ENCODE measurements at places on chromosomes 5 and 9.

DNA sequence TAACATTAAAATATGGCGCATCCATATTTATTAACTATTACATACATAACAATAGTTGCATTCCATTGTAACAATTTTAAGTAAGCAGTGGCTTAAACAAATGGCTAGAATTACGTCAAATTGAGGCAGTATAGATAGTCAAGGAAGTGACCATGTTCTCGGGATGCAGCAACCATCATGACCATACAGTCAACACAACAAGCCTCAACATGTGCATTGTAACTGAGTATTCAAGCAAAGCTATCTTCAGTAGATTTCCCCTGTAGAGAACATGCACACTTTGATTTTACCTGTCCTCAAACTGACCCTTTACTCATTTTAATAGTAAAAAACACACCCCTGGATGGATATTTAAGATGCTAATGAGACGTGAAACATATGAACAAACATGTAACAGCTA is 356.4 kb downstream of the HINT1 start:
- DNase-seq, result no peak

DNA sequence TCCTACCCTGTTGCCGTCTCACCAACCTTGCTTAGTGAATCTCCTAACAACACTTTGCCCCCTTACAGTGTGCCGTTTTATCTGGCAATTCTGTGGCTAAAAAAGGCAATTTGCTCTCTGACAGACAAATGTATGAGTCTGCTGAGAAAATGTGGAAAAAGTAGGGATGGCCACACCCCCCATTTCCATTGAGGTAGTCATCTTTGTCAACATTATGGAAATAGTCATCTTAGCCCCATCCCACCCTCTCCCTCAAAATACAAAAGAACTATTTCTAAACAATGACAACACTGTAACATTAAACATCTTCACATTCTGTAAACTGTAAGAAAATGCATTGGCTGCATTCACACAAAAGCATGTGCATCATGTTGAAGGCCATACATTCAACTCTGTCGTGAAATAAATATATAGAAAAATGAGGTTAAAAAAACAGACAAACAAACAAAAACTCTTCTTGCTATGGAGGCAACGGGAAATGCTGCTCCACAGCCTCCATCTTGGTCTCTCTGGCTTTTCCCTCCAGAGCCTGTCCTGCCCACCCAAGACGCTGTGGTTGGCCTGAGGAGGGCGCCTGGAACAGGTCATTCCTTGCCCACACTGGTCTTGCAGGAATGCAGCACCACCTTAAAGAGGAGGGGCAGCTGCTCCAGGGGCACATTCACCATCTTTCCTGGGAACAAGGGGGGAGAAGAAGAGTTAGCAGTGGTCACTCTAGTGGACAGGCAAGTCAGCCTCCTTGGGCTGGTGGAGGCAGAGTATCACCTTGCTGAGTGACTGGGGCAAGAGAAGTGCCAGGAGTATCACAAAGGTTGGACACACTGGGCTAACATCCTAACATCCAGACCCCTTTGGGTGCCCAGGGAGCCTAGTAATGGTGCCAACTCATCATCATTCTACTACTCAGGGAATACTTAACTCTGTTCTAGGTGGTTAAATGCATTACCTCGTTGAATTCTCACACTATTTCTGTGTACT is 15.2 kb upstream of the NR5A1 start:
- no peak for DNase-seq

GRCh38 chr9:5375790-5376477 is 36.3 kb upstream of the RLN1 start:
- no peak for DNase-seq

DNA sequence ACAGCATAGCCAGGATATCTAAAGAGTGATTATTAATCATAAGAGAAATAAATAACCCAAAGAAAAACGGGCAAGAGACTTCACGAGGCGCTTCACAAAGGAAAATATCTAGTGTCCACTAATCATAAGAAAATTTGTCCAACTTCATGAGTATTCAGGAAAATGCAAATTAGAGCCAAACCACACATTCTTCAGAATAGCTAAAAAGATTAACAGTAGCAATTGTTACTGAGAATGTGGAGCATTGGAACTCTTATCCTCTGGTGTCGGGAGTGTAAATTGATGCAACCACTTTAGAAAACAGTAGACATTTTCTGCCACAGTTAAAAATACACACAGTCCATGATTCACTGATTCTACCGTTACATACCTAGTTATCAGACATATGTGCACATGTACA is 145.7 kb downstream of the CWC27 start:
- no peak for DNase-seq

DNA sequence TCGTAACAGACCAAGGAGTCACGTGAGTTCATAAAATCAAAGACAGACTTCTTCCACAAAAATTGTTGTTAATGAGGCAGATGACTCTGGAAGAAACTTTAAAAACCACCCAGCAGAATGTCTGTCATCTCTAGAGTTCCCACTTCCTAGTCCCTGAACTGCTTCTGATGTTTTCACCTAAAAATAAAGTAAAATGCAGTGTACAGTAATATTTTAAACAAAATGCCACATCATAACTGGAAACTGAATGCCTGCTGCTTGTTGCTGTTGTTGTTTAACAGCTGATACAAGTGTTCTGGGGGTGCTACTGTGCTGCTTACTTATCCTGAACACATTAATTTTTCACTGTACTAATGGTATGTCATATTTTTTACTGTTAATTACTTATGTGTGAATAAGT is 577.2 kb downstream of the MTRR start:
- DNase-seq, result no peak

GRCh38 chr9:10204276-10204675 is 408.5 kb downstream of the PTPRD start:
- no peak for DNase-seq

GRCh38 chr5:169651526-169651925 is 14.5 kb downstream of the DOCK2 start:
- no peak for DNase-seq

DNA sequence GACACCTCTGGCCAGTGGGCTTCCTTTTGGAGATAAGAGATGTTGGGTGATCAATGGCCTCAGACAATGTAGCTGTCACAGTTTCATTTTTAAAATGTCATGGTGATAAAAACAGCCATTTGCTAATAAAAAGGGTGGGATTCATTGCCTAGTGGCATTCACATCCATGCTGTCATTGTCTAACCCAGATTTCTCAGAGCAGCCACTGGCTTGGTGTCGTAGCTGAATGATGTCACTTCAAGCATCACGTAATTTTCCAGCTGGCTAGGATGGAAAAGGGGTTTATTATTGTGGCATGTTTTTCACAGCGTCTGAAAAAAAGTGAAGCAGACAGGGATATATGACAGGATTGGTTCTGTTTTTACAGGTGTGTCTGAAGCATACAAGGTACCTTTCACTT is 184.7 kb downstream of the AOPEP start:
- DNase-seq, result no peak

- DNase-seq, result no peak
Observed at GRCh38 chr9:20286154-20286700, 336.1 kb downstream of the MLLT3 start.

DNA sequence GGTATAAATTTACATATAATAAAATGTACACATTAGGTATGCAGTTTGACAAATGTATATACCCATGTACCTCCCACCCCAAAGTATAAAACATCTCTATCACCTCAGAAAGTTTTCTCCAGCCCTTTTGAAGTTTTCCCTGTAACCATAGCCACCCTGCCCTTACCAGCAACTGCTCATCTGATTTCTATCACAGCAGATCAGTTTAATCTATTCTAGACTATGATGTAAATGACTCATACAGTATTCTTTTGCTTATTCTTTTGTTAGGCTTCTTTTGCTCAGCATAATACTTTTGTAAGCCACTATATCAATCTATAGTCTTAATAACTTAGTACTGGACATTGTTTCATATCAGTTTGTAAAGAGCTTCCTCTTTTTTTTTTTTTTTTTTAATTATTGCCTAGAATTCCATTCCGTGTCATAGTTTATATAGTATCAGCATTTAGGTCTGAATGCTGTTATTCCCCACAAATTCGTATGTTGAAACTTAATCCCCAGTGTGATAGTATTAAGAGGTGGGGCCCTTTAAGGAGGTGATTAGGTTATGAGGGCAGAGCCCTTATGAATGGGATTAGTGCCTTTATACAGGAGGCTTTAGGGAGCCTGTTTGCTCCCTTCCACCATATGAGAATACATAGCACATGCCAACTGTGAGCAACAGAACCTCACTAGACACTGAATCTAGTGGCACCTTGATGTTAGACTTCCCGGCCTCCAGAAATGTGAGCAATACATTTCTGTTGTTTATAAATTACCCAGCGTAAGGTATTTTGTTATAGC is 20.3 kb downstream of the MELK start:
- DNase-seq, result no peak

DNA sequence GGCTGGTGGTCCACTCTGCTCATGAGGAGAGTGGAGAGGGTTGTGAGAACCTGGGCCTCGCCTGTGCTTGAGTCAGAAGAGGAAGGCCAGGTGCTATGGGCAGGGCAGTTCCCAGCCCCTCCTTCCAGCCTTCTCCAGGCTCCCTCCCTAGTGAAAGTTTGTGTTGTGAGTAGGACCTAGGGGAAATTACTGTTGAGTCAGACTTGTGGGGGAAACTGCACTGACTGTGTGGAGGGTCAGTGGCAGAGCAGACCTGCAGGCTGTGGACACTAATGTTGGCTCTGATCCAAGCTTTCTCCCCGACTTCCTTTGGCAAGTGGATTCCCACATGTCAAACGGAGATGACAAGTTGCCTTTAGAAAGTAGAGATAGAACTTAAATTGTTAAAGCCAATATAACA is 102.6 kb downstream of the ARHGAP26 start:
- DNase-seq, result no peak

DNA sequence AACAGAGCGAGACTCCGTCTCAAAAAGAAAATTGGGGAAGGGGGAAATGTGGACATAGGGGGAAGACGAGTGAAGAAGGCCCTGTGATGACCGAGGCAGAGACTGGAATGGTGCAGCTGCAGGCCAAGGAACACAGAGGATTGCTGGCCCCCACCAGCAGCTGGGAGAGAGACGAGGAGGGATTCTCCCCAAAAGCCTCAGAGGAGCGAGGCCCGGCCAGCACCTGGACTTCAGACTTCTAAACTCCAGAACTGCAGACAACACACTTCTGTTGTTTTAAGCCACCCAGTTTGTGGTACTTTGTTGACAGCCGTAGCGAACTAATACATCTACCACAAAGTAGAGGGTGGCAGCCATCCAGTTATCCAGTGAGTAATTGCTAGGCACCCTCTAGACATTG is 124.6 kb downstream of the ATPSCKMT start:
- DNase-seq, result no peak

DNA sequence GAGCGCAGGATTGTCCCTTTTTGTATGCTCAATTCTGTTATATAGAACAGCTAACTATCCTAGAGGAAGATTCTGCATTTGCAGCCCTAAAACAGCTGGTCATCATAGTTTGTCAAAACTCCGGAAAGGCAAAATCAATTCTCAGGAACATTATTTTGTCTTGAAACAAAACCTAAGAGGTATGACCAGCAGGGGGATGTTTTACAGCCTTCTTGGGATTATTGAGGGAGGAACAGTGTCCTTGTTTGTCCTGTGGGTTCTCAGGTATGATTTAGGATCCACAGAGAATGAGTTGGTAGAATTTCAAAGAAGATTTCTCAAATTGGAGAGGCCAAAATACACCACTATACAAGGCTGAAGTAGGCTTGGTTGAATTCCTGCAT is 136.4 kb downstream of the ZSWIM6 start:
- DNase-seq, result no peak

DNA sequence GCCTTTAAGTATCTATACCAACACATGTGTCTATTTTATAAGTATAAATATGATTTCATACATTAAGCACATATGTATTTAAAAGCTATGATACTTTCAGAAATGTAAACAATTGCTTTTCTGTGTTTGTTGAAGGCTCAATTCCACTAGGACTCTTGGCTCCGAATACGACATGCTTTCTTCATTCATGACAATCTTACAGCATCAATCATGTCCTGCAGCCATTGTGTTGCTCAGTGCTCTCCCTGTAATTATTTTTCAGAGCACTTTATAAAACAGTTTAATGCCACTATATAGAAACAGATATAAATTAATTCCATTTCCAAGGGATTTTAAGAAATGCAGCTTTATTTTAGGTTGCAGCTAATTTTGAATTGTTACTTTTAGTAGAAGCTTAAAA is 167.3 kb downstream of the TAF11L14 start:
- DNase-seq, result no peak

DNA sequence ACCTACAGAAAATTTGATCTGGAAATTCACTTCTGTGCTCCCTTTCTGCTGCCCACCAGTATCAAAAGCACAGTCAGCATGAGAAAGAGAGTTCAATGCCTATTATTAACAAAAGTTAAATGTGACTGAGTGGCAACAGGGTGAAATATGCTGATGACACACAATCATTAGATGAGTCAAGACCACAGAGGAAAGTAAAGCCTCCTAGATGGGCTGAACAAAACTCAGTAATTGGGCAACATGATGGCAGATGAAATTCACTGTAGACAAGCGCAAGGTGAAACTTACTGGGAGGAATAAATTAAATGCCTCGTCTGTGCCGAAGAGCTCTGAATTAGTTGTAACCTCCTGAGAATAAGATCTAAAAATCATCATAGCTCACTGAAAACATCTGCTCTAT is 752.8 kb downstream of the IRX1 start:
- no peak for DNase-seq

GRCh38 chr5:169354921-169355320 is 54.0 kb upstream of the SLIT3 start:
- no peak for DNase-seq

- DNase-seq, result no peak
Observed at GRCh38 chr9:114207034-114207810, 51.9 kb downstream of the COL27A1 start.

- no peak for DNase-seq
Observed at GRCh38 chr5:97192580-97193354, 9.7 kb upstream of the RIOK2 start.

GRCh38 chr9:134570151-134570621 is 71.4 kb upstream of the COL5A1 start:
- DNase-seq, result peak; percentile 15

DNA sequence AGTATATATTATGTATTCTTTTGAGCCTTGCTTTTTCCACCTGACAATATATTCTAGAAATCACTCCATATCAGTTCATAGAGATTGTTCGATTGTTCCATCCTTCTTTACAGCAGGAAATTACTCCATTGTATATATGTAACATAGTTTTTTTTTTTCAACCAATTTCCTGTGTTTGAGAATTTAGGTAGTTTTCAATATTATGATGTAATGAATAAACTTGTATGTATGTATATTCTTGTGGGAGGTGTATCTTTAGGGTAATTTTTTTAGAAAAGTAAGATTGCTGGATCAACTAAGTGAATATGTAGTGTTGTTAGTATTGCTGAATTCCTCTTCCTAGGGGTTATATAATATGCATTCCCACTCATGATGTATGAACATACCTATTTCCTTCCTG is 165.9 kb upstream of the PITX1 start:
- DNase-seq, result no peak

All from activated B cell treated with CpG ODN at 0.5 μM for 24 hours (primary cell).